ENCODE measurements at places on chromosomes 13 and 19. TPM values are rescaled to one million over a fixed set of nuclear protein-coding genes. Genes with fewer than 3 reads are reported as not detected.

NALCN gene
- 0.32 TPM for total RNA-seq

LILRB4 gene
- 7.8 TPM for total RNA-seq

ZNF677 gene
- total RNA-seq, result 27.0 TPM

IGFL2 gene
- total RNA-seq, result not detected

FBN3 gene
- total RNA-seq, result not detected

MKNK2 gene
- 232 TPM for total RNA-seq

PRR12 gene
- 4.5 TPM for total RNA-seq

CEACAM16 gene
- total RNA-seq, result not detected

PLA2G4C gene
- total RNA-seq, result 1.7 TPM

MIA gene
- total RNA-seq, result not detected

PSG4 gene
- not detected for total RNA-seq

RGL3 gene
- total RNA-seq, result 6.5 TPM

ETV2 gene
- 0.82 TPM for total RNA-seq

NOTCH3 gene
- total RNA-seq, result 31.5 TPM

CEACAM20 gene
- not detected for total RNA-seq

MYO16 gene
- total RNA-seq, result 0.93 TPM

FLT3 gene
- total RNA-seq, result 1.1 TPM

GRCh38 chr13:71242201-71242600, 624.8 kb downstream of the DACH1 start:
- no peak for DNase-seq

- DNase-seq, result no peak
Observed at GRCh38 chr13:70407486-70407885, 299.2 kb upstream of the KLHL1 start.

DNA sequence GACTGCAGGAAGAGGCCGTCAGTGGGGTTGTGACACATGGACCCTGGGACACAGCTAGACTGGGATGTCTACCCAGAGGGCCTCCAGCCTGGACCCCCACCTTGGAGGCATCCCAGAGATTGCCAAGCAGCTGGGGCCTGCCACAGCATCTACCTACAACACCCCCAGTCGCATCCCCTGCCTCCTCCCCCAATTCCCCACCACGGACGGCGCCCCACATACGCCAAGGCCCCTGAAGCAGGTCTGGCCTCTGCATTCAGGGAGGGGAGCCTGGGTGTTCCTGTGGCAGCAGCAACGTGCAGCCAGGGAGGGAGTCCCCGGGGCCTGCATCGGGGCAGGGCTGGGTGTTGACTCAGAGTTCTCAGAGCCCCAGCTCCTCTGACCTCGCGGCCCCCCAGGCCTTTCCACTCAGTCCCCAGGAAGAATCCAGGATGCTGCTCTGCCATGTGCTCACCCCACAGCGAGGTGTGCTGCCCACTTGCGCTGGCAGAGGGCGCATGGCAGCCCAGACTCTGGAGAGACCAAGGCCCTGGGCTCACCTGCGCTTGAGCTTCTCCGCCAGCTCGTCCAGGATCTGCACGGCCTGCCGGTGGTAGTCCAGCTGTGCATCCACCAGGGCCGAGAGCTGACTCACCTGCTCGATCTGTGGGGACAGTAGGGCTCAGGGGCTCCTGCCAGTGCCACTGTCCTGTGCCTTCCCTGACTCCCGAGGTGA, 19.6 kb downstream of the MPND start:
- DNase-seq, result no peak

DNA sequence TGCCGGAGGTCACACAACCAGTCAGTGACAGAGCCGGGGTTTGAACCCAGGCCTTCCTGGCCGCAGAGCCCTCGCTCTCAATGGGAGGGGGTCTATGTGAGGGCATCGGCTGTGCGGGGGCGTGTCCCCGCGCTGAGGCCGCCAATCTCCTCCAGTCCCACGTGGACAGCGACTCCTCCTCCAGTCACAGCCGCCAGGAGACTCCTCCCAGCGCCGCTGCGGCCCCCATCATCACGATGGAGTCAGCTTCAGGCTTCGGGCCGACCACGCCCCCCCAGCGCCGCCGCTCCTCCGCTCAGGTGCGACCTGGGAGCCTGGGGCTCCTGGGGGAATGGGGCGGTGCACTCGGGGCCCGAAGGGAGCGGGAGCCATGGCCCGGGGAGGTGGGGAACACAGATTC, 6.0 kb downstream of the SPRED3 start:
- DNase-seq, result no peak

DNA sequence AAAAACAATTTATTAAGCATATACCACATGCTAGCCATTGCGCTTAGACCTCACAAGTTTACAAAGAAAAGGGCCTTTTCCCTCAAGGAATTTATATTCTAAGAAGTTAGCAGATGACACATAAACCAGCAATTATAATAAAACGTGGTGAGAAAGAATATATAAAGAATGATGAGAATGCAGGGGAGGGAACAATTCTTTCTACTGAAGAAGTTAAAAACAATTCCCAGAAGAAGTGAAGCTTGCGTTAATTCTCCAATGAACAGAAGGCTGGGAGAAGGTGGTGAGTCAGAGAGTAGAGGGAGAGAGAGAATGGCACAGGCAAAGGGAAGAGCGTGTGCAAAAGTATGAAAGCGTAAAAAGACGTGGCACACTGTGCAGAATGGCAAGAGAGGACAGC, 69.5 kb upstream of the ZDHHC20 start:
- no peak for DNase-seq

DNA sequence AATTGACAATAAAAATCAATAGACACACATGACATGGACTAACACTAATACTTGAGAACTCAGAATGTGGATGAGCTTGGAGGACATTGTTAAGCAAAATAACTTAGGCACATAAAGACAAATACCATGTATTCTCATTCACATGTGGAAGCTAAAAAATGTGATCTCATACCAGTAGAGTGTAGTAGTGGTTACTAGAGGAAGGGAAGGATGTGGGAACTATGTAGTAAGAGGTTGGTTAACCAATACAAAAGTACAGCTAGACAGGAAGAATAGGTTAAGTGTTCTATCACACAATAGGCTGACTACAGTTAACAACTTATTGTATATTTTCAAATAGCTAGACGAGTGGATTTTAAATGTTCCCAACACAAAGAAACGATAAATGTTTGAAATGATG, 415.8 kb upstream of the KLF12 start:
- no peak for DNase-seq

DNA sequence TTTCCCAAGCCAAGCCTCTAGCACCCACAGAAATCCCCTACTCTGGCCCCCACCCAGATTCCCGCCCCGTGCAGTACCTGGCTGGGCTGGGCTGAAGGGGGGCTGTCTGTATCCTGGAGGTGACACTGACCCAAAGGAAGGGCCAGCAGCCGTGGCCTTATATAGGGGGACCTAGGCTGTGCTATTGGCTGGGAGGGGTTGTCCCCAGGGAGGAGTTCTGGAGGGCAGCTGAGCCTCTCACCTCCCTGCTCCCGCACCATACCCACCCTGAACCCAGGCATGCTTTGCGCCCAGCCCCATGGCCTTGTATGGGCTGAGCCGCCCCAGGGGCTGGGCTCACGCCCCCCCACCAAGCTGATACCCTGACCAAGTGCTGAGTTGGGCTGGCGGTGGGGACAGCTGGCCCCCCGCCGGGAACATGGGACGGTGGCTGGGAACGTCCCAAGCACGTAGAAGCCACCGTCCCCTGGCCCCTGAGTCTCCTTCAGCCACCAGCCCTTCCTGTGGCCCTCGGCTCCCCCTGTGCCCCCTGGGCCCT, at the start of gene CKM:
Gene CKM (minus strand): TSS at position 132 of the 538 bp plus-strand sequence. CDS start 3,162 bp downstream, outside the sequence.
- no peak for DNase-seq

DNA sequence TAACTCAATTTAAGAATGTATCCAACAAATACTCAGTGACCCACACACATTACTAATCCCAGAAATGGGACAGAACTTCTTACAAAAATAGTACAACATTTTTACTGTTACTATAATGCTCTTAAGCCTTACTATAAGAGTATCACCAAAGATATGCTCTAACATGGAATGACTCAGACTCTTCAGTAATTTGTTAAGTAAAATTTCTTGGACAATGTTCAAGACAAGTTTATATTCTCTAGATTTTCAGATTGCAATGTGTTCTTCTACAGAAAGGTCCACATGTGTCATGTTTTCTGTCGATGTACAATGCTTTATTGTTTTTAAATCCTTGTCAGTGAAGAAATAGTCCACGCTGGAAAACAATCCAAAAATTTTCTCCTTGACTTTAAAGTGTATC, 66.3 kb upstream of the RFXAP start:
- DNase-seq, result no peak

GRCh38 chr13:104315606-104316005, 1249.4 kb upstream of the SLC10A2 start:
- no peak for DNase-seq

- no peak for DNase-seq
Observed at GRCh38 chr13:29523199-29523961, 72.1 kb downstream of the SLC7A1 start.

DNA sequence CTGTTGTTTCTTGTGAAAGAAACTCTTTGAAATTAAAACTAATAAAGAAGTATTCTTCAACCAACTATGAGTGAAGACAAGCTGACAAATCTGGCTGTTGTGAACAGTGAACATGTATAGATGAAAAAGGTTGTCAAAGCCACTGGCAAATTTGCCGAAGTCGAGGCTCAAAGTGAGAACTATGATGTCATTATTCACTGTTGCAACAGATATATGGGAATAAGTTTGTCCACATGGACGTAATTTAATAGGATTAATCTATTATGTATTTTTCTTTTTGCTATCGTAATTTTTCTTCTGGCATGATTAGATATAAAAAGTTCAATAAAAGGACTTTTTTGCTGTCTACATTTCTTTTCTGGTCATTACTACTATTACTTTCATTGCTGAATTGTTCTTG, 223.2 kb upstream of the ZNF507 start:
- DNase-seq, result no peak

DNA sequence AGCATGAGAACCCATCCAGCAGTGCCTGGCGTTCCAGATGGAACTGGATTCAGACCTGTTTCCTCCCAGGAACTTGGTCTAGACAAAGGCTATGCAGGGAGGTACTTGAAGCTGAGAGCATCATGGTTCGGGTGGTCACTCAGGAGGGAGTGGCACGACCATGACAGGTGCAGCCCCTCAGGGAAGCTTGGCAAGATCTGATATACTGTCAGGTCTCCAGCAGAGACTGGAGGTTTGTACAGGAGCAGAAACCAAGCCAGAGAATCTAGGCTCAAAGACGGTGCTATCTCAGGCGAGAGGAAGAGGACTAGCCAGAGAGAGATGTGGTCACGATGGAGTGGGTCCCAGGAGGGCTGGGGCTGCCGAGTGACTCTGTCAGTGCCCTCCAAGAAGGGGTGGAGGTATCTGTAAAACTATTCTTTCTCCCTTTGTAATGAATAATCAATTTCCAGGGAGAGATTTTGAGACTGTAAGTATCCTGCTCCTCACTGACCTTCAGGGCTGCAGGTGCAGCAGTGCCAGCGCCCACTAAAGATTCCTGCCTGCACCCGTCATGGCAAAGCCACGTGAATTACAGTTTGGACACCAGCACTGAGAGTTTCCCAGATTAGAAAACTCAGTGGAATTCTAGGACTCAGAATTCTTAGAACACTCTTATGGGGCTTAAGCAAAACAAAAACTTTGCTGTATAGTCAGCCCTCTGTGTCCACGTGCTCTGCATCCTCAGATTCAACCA, 10.2 kb upstream of the DCUN1D2 start:
- no peak for DNase-seq

GRCh38 chr19:8569066-8569771, 8.0 kb downstream of the MYO1F start:
- no peak for DNase-seq
